ENCODE measurements at places on chromosomes 1 and 21.

DNA sequence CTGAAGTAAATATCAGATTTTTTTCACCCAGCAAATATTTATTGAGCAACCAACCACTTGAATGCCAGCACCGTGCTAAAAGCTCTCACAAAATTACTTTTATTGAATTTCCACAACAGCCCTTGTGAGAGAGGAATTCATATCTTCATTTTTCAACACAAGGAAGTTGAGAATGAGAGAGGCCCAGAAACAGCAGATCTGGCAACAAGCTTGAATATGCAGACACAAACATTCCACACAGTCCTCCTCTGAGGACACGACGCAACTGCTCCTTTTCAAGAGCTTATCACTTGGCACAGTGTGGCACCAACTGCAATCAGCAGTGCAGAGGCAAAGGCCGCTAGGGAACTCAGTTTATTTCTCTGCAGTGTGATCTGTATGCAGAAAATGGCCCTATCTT is 32.2 kb upstream of the IFNAR2 start:
- DNase-seq: no peak

GRCh38 chr1:182149411-182149965 is 88.0 kb upstream of the ZNF648 start:
- DNase-seq: no peak

DNA sequence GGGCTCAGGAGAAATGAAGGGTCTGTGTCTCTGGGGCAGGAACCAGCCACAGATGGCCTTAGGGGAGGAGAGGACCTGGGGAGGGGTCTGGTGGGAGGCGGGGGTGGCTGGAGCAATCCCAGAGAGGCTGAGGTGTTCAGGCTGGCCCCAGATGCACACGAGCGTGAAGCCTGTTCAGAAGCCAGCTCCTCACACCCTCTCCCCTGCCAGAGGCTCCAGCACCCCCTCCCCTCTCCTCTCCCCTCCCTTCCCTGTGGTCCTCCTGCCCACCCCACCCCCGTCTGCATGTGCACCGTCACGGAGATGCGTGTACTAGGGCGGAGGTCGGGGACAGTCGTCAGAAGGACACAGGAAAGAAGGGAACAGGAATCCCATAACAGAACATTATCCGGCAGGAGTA is 115.0 kb upstream of the COL6A1 start:
- no peak for DNase-seq

GRCh38 chr1:84379138-84379916 is 19.0 kb upstream of the DNASE2B start:
- no peak for DNase-seq

- no peak for DNase-seq
Observed at GRCh38 chr1:203544978-203545816, 51.2 kb downstream of the OPTC start.

- DNase-seq: no peak
Observed at GRCh38 chr1:29532751-29533150, 296.4 kb downstream of the PTPRU start.

DNA sequence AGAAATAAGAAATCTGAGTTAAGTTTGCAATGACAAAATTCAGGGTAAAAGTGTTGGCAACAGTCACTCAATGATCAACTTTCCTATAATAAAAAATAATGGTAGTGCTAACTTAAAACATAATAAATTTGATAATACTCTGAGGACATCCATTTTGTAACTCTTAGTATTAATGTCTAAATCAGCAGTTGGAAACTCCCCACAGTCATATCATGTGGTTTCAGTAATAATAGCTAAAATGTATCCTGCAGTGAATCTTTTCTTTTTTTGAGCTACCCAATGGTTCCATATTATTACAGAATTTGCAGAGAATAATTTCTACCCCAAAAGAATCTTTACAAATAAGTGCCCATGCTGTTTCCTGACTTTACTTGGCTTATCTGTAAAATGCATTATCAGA is 286.7 kb downstream of the PTPRC start:
- no peak for DNase-seq

- DNase-seq: no peak
Observed at GRCh38 chr1:21457654-21458053, 17.7 kb downstream of the NBPF3 start.

GRCh38 chr1:31665234-31665878 is 20.7 kb upstream of the PEF1 start:
- DNase-seq: no peak

DNA sequence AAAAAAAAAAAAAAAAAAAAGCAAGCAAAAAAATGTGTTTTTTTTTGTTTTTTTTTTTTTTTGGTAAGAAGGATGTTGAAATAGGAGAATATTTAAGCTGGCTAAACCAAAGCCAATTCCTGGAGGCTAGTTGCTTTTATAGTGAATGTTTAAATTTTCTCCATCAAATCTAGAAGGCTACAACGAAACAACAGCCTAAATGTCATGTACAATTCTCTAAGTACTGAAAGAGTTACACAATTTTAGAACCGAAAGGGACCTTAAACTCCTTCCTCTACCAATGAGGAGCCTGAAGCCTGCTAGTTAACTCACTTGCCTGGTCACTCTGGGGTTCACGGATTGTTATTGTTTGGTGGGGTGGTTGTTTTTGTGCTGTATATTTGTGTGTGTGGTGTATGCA is 3.5 kb downstream of the WLS start:
- no peak for DNase-seq

- no peak for DNase-seq
Observed at GRCh38 chr1:51981555-51981954, 8.9 kb downstream of the RAB3B start.

DNA sequence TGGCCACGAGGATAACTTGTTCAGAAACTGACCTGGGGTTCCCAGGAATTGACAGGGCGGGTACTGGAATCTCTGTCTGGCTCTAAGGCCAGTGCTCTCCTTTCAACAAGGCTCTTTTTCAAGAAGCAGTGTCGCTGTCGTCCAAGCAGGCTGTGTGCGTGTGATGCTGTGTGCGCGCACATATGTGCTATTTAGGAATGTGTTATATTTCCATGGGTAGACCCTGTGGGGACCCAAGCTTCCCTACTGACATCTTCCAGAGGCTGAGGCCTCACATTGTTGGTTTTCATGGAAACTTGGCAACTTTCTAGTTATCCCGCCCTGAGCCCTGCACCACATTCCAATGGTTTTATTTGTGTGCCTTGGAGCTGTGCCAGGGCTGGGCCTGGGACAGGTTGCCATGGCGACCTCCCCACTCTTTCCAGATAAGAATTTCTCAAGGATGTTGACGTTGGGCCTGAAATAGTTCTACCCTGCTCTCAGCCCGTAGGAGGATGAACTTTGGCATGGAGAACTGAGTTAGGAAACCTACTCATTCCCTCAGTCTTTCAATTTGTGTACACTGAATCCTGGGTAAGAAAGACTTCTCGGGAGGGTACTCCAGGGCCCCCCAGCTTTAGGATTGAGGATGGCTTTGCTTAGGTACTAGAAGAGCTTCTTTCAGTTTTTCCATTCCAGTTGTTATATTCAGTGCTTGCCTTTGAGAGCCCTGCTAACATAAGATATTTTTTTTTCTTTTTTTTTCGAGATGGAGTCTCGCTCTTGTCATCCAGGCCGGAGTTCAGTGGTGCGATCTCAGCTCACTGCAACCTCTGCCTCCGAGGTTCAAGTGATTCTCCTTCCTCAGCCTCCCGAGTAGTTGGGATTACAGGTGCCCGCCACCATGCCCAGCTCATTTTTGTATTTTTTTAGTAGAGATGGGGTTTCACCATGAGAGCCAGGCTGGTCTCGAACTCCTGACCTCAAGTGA is 38.8 kb upstream of the SRSF10 start:
- peak; percentile 45 for DNase-seq

DNA sequence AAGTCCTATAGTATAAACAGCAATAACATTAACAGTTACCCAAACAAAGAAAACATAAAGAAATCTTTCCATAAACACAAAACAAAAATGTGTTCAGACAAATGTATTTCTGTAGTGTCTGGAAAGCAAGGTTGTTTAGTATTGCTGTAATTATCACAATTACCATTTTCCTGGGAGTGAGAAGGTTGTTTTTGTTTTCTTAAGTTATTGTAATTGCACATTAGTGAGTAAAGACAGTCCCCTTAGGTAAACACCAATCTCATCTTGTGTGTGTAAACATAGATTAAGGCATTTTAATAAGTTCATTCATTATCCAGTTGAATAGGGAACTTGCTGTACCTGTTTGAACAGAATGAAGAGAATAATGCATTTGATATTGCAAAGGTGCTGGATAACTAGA is 356.9 kb upstream of the ADGRL4 start:
- DNase-seq: peak; percentile 13

DNA sequence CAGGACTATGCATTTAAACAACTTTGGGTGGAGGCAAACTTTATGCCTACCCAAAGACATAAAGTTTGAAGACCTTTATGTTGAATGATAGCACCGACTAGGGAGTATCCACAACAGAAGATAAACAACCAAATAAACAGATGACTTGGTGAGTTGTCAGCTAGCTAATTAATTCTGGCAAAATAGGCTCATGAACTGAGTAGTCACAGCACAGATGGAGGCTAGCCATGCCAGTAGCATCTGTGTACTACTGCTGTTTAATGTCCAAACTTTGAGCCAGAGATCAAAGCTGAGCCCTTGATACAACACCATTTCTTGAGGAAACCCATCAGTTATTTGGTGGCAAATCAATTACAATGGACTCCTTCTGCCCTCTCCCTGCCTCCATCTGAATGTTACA is 40.3 kb upstream of the CCDC190 start:
- DNase-seq: no peak

DNA sequence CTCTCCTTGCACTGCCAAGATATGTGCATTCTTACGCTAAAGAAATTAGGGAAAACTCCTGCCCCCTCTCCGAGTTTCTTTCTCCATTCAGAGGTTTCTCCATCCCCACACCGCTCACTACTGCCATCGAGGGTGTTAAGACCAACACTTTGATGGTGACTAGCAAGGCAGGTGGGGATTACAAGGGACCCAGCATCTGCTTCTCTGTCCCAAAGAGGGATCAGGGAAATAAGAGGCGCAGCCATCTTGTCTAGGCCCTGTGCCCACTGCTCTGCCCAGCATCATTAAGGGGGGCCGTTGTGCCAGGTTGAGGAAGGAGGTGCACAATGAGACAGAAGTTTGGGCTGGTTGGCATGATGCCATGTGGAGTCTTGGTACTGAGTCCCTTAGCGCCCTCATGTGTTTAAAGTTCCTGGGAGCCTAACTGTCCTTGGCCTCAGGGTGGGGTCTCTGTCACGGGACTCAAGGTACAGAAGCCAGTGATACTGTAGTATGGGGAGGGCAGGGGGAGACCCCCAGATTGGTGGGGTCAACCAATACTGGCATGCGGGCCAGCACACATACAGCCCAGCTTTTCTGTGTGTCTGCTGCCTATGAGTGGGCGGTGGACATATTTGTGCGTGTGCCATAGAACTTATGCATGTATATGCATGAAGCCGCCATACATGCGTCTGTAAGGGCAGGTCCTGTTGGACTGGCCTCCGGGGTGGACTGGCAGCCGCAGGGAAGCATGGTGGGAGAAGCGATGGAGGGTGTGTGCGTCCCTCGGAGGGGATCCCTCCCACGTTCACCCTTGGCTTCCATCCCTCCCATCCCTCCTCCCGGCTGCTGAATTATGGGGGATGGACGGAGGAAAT is 5.5 kb downstream of the EFNA3 start:
- peak; percentile 95 for DNase-seq

All from T47D (cell line).